ENCODE measurements at places on chromosomes 11 and 22.

GRCh38 chr11:100851147-100851546 lies 164.1 kb downstream of the ARHGAP42 start:
- no peak for DNase-seq

DNA sequence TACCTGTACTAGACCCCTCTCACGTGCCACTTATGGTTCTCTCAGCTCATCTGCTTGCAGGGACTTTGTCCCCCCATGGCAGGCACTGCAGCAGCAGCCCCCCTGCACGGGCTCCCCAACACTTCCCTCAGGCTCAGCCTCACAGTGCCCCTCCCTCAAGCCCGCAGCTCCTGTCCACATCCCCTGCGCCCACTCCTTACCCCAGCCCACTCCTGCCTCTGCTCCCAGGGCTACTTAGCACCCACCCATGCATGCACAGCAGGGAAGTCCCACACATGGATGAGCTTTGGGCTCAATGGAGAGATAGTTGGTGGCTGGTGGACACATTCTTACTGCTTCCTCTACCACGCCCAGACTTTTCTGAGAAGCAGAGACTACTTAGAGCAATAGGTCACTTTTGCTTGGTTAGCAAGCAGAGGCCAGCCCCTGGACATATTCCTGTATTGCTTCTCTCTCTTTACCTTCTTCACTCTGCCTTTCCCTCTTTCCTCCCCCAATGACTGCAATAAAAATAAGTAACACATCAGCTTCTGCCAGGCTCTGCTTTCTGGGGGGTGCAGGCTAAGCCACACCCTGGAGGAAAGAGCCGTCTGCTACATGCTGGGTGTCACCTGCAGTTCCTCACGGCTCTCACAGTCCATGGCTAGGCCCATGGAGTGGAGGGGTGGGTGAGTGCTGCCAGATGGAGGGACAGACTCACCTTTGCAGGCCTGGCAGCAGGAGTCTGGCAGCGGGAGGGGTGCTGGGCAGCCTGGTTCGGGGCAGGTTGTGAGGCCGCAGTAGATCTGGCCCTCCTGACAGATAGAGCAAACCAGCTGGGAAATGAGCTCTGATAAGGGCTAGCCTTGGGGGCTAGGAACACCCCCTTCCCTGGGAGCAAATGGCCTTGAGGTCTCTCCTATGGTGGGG lies 23.4 kb downstream of the CHRDL2 start:
- DNase-seq, result no peak

DNA sequence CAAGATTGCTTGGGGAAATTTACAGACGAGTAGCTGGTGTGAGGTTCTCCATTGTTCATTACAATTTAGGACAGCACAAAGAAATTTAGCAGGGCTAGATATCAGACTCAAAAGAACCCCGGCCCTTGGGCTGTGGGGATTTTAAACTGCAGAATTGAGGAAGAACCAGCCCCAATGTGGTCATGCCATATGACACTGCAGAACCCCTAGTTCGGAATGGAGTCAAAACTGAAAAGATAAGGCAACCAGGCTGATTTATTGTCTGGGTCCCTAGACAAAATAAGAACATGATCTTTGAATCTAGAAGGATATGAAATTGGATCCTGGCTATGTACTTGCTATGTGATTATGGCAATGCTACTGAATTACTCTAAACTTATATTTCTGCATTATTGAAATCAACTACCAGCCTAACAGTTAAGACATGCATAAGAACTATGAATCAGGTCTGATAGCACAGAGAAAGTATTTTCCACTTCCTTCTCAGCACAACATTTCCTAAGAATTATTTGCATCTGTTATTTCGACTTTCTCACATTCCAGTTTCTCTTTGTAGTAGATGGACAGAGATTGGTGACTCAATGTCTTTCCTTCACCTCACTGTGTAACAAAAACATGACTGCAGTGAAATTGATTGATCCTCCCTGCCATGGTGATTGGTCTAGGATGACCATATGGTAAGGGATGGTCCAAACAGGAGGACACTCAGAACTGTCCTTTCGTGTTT lies 13.2 kb downstream of the MMP3 start:
- DNase-seq, result peak; percentile 32

GRCh38 chr11:65569164-65569972 lies 909 bp upstream of the ZNRD2 start:
- no peak for DNase-seq

DNA sequence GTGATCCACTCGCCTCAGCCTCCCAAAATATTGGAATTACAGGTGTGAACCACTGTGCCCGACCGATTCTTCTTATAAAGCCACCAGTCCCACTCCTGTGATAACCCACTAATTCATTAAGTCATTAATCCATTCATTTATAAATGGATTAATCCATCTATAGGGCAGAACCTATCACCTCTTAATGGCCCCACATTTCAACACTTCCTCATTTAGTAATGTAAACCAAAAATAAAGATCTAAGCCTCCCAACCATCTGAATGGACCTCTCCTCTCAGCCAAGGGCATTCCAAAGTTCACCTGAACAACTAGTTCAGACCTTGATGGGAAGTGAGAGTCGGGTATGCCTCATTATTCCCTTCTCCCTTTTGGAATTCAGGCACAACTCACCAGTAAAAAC lies 9.9 kb upstream of the MRPL11 start:
- DNase-seq, result no peak

GRCh38 chr11:75492181-75492820 lies 33.4 kb downstream of the GDPD5 start:
- DNase-seq, result peak; percentile 60

Measured in inflammatory macrophage treated with lipopolysaccharide for 4 hours (primary cell).